Head of caudate nucleus (tissue), 42 donors: ENCODE measurements at places on chromosomes 2 and 18.

DNA sequence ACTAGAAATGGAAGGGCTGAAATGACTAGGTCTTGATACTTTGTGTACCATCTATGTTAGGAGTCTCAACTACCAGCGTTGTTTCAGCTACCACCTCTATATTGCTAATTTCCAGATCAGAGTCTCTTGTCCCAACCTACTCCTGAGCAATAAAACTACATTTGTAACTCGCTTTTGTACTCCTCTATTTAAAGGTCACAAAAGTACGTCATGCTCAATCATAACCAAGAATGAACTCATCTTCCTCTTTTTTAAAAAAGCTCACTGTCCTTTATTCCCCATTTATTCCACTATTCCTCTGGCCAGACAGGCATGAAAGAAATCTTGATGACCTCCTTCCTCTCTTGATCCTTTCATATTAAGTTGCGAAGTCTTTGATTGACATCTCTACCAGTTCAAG is 11.2 kb upstream of the MATN3 start:
- no peak for DNase-seq

- DNase-seq: no peak
Observed at GRCh38 chr2:74880054-74880728, 46.3 kb downstream of the HK2 start.

DNA sequence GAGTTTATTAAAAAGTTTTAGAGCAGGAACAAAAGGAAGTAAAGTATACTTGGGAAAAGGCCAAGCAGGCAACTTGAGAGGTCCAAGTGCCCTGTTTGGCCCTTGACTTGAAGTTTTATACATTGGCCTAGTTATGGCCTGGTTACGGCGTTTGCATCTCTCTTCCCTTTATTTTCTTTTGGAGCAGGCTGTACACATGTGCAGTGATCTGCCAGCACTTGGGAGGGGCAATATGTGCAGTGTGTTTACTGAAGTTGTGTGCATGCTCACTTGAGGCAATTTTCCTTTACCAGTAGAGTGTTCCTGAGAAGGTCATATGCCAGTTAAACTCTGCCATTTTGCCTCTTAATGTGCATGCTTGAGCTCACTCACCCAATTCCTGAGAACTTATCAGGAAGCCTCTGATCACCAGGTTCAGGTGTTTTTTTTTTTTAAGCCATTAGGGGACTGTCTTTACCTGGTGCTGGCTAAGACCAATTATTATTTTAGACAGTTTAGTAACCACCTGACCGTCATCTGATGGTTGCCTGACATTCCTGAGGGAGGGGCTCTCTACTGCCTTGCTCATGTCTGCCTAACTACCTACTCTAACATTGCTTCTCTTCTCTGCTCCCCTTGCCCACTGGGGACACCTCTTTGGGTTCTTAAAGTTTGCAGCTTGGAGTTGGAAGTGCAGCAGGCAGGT is 48.0 kb downstream of the SCN2A start:
- no peak for DNase-seq

- DNase-seq: no peak
Observed at GRCh38 chr2:58503918-58504317, 262.8 kb upstream of the FANCL start.

DNA sequence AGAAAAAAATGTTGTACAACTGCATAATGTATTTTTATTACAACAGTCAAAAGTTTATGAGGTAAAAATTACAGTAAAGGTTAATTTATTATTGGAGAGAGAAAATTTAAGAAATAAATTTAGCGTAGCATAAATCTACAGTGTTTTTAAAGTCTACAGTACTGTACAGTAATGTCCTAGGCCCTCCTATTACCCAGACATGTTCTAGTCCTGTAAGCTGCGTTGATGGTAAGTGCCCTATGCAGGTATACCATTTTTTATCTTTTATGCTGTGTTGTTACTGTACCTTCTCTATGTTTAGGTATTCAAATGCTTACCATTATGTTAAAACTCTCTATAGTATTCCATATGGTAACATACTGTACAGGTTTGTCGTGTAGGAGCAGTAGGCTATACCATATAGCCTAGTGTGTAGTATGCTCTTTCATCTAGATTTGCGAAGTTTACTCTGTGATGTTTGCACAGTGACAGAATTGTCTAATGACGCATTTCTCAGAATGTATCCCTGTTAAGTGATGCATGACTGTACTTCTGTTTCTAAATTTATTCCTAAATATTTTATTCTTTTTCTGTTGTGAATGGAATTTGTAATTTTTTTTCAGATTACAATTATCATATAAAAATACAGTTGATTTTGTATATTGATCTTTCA is 24.5 kb downstream of the ABI2 start:
- no peak for DNase-seq

DNA sequence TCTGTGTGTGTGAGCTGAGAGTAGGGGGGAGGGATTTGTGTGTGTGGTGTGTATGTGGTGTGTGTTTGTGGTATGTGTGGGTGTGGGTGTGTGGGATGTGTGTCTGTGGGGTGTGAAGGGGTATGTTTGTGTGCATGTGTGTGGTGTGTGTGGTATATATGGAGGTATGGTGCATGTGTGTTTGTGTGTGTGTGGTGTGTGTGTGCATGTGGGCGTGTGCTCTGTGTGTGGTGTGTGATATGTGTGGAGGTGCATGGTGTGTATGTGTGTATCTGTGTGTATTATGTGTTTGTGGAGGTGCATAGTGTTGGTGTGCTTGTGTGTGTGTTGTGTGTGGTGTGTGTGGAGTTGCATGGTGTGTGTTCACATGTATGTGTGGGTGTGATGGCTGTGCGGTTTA is 106.0 kb downstream of the CMPK2 start:
- DNase-seq: no peak
